ENCODE measurements at places on chromosomes 7 and 10. TPM values are rescaled to one million over a fixed set of nuclear protein-coding genes. Genes with fewer than 3 reads are reported as not detected.

GRCh38 chr10:101000127-101000914 lies 713 bp downstream of the LZTS2 start:
- peaks cover 30% of the 10 kb centered on the region for H3K36me3 ChIP-seq
- H3K4me1 ChIP-seq: peaks cover 81% of the 10 kb centered on the region
- no peaks in the 10 kb centered on the region for H3K27me3 ChIP-seq
- H3K27ac ChIP-seq: peak overlapping the region; percentile 97

DNA sequence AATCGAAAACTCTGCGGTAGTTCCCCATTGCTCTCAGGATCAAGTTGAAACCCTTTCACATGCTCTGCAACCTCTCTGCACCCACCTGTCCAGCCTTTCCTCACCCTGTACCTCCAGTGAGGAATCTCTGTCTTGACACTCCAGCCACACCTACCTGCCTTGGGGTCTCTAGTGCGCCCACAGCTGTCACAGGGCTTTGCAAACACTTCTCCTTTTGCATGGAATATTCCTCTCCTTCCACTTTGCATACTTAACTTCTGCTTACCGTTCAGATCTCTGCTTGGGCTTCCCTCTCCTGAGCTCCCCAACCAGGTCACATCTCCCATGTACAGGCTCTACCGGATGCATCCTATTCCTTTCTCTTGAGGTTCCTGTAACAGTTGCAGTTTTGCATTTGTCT lies 6.6 kb upstream of the ZYX start:
- no peaks in the 10 kb centered on the region for H3K27me3 ChIP-seq
- DNase-seq: no peak
- no peak overlapping the region for H3K27ac ChIP-seq
- H3K36me3 ChIP-seq: no peaks in the 10 kb centered on the region
- H3K4me1 ChIP-seq: peaks cover 11% of the 10 kb centered on the region

DNA sequence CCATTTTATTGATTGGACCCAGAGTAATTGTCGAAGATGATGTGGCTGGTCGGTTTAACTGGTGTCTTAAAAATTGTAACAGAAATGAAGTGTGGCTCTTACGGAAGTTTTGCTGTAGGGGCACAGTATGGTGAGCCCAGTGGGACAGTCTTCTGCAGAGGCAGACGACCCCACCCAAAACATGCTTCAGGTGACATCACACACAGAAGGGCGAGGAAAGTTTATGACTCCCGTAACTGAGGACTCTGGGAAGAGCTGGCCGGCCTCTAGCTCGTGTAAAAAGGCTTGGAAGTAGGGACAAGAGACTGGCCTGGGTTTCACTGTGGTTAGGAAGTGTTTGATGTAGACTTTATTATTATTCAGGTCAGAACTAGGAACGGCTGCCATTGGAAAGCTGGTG lies 73.3 kb downstream of the HTR5A start:
- no peaks in the 10 kb centered on the region for H3K36me3 ChIP-seq
- H3K4me3 ChIP-seq: no peak overlapping the region
- DNase-seq: no peak
- peaks cover 47% of the 10 kb centered on the region for H3K27me3 ChIP-seq
- no peaks in the 10 kb centered on the region for H3K4me1 ChIP-seq

- no peak overlapping the region for H3K27ac ChIP-seq
- no peaks in the 10 kb centered on the region for H3K36me3 ChIP-seq
- DNase-seq: peak; percentile 44
- peaks cover 44% of the 10 kb centered on the region for H3K27me3 ChIP-seq
- H3K4me3 ChIP-seq: no peak overlapping the region
Observed at GRCh38 chr10:122648599-122649428, 50.8 kb downstream of the C10orf120 start.

- peaks cover 5% of the 10 kb centered on the region for H3K4me1 ChIP-seq
- no peak overlapping the region for H3K4me3 ChIP-seq
- no peak for DNase-seq
- peaks cover 18% of the 10 kb centered on the region for H3K36me3 ChIP-seq
- H3K27ac ChIP-seq: no peak overlapping the region
Observed at GRCh38 chr7:75596727-75597614, 104.9 kb downstream of the SPDYE5 start.

GRCh38 chr7:141291541-141291940 lies 217.7 kb downstream of the TMEM178B start:
- DNase-seq: no peak
- H3K27ac ChIP-seq: no peak overlapping the region
- no peaks in the 10 kb centered on the region for H3K27me3 ChIP-seq
- no peaks in the 10 kb centered on the region for H3K4me1 ChIP-seq

DNA sequence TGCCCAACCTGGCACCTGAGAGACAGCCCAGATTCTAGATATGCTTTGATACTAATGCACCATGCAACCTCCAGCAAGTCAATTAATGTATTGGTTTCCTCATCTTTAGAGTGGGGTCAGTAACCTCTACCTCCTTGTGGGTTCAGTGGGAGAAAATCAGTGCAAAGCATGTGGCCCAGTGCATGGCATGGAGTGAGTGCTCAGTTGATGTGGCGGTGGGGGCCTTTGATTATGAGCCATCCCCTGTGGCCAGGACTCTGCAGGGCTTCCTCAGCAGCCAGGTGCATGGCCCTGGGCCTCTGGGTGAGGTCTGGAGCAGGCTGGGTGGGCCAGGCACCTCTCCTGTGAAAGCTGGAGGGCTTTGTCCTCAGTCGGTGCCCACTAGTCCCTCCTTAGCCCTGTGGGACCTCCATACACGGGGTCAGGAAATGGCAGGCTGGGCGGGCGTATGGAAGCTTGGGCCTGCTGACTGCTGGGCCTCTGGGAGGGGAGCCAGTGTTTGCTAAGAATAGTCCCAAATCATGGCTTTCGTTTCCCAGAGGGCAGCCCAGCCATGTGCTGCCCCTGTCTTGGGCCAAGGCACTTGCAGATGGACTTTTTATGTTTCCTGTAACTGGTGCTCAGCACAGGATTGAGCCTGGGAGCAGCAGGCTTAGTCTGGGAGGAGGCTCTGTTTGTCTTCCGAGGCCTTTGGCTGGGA lies 3.4 kb downstream of the PALD1 start:
- peaks cover 17% of the 10 kb centered on the region for H3K27me3 ChIP-seq
- H3K36me3 ChIP-seq: no peaks in the 10 kb centered on the region
- H3K4me3 ChIP-seq: no peak overlapping the region
- no peak for DNase-seq
- peaks cover 34% of the 10 kb centered on the region for H3K4me1 ChIP-seq

DNA sequence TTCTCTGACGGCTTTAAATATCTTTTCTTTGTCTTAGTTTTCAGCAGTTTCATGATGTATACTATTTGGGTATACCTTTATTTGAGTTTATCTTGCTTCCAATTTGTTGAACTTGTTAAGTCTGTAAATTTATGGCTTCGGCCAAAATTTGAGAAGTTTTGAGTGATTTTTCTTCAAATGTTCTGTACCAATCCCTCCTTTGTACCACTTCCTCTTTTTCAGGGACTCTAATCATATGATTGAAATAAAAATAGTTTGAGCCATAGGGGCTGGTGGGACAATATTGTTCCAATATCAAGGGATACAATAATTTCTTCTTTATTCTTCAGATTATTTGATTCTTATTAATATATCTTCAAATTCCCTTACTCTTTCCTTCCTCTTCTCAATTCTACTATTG lies 43.1 kb upstream of the CTTNBP2 start:
- no peaks in the 10 kb centered on the region for H3K4me1 ChIP-seq

DNA sequence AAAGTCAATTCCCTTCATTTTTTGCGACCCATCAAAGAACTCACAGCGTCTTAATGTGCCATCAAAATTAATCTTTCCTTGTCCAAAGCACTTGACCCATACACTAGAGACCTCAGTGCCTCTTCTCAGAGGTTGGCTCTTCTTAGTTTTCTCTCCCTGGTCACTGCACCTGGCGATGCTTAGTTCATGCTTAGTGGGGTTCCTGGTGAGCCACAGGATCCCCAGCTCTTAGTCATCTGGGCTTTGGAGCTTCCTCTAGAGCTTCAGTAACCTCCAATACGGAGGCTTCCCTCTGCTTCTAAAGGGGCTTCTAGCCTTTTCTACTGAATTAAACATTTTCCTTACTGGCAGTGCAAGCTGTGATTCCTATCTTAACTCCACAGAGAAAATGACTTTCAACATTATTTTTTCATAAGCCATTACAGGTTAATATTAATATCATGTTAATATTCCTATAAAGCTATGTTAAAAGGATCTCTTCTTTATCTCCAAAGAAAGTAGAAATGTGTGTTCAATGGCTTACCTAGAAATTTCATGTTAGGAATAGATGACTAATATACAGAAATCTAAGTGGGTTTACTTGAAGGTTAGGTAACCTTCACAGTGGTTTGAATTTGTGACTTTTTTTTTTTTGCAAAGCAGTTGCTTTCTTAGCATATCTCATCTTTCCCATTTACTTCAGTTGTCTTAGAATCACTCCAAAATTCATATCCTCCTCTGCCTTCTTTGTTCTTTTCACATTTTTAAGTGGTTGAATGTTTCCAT lies 295.2 kb downstream of the CAMK1D start:
- H3K4me1 ChIP-seq: no peaks in the 10 kb centered on the region
- H3K27ac ChIP-seq: no peak overlapping the region
- no peak for DNase-seq
- H3K27me3 ChIP-seq: no peaks in the 10 kb centered on the region
- H3K36me3 ChIP-seq: no peaks in the 10 kb centered on the region

- H3K4me3 ChIP-seq: no peak overlapping the region
- no peaks in the 10 kb centered on the region for H3K36me3 ChIP-seq
- no peak overlapping the region for H3K27ac ChIP-seq
- peaks cover 11% of the 10 kb centered on the region for H3K4me1 ChIP-seq
- no peak for DNase-seq
- H3K27me3 ChIP-seq: peaks cover 55% of the 10 kb centered on the region
Observed at GRCh38 chr7:155341463-155341983, 43.8 kb downstream of the INSIG1 start.

GRCh38 chr10:74337330-74338016 lies 186.5 kb downstream of the ADK start:
- no peaks in the 10 kb centered on the region for H3K27me3 ChIP-seq
- H3K36me3 ChIP-seq: no peaks in the 10 kb centered on the region
- DNase-seq: no peak

- H3K4me3 ChIP-seq: no peak overlapping the region
- no peaks in the 10 kb centered on the region for H3K4me1 ChIP-seq
- no peaks in the 10 kb centered on the region for H3K27me3 ChIP-seq
- H3K27ac ChIP-seq: no peak overlapping the region
Observed at GRCh38 chr7:64618785-64619456, 47.0 kb upstream of the ZNF107 start.

GRCh38 chr7:77655356-77655755 lies 40.9 kb upstream of the RSBN1L start:
- H3K27me3 ChIP-seq: no peaks in the 10 kb centered on the region
- no peak overlapping the region for H3K27ac ChIP-seq
- peak; percentile 48 for DNase-seq
- H3K36me3 ChIP-seq: peaks cover 36% of the 10 kb centered on the region

- no peaks in the 10 kb centered on the region for H3K4me1 ChIP-seq
- H3K27me3 ChIP-seq: no peaks in the 10 kb centered on the region
- H3K36me3 ChIP-seq: no peaks in the 10 kb centered on the region
- no peak for DNase-seq
- H3K4me3 ChIP-seq: no peak overlapping the region
- H3K27ac ChIP-seq: no peak overlapping the region
Observed at GRCh38 chr7:12703881-12704280, 16.4 kb downstream of the ARL4A start.

Gene TLX1
- total RNA-seq: not detected

GRCh38 chr10:11013836-11014235 lies 3.8 kb upstream of the CELF2 start:
- peaks cover 4% of the 10 kb centered on the region for H3K4me1 ChIP-seq
- no peak for DNase-seq
- H3K4me3 ChIP-seq: no peak overlapping the region

- DNase-seq: peak; percentile 22
- no peaks in the 10 kb centered on the region for H3K36me3 ChIP-seq
- H3K4me3 ChIP-seq: no peak overlapping the region
- H3K27ac ChIP-seq: no peak overlapping the region
- H3K4me1 ChIP-seq: no peaks in the 10 kb centered on the region
Observed at GRCh38 chr7:34675749-34676374, 17.8 kb downstream of the NPSR1 start.

Gene ERVW-1
- total RNA-seq: not detected

Gene RBP4
- total RNA-seq: 0.92 TPM

DNA sequence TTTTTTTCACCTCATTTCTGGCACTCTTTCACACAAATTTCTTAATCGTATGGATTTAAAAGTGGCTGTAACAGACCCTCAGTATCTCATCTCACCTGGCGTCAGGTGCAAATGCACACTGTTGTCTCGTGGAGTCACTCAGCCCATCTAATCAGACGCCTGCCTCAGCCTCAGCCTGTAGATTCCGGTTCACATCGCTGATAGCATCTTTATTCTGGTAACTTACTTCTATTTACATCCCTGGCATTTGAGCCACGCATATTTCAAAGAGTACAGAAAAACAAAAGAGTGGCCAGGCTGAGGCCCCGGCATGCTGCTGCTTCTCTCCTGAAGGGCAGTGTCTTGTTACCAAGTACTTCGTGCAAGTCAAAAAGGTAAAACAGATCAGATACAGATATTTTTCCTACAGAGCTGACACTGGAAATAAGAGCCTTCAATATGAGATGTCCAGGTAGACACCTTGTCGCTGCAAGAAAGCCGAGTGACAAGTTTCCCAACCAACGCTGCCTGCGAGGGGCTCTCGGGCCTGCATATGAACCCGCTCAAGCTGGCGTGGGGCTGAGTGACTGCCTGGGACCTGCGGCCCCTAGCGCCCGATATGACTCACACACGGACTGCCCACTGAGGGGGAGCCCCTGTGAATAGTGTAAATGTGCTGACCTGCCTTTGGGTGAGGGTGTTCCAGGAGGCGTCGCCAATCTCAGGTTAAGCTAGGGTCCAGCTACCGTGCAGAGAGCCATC lies 4.3 kb downstream of the VIPR2 start:
- no peaks in the 10 kb centered on the region for H3K36me3 ChIP-seq
- no peak overlapping the region for H3K27ac ChIP-seq
- peaks cover 26% of the 10 kb centered on the region for H3K27me3 ChIP-seq
- H3K4me1 ChIP-seq: no peaks in the 10 kb centered on the region
- H3K4me3 ChIP-seq: no peak overlapping the region

DNA sequence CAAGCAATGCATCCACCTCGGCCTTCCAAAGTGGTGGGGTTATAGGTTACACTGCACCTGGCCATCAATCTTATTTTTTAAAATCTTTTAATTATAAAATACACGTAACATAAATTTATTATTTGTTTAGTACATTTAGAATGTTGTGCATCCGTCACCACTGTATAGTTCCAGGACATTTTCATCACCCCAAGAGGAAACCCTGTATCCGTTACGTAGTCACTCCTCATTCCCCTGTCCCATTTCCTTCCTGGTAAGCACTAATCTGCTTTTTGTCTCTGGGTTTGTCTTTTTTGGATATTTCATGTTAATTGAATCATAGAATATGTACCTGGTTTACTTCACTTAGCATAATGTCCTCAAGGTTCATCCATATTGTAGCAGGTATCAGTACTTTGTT lies 51.2 kb downstream of the MAPK8 start:
- no peak for DNase-seq
- peaks cover 18% of the 10 kb centered on the region for H3K4me1 ChIP-seq
- H3K4me3 ChIP-seq: no peak overlapping the region
- no peaks in the 10 kb centered on the region for H3K27me3 ChIP-seq

DNA sequence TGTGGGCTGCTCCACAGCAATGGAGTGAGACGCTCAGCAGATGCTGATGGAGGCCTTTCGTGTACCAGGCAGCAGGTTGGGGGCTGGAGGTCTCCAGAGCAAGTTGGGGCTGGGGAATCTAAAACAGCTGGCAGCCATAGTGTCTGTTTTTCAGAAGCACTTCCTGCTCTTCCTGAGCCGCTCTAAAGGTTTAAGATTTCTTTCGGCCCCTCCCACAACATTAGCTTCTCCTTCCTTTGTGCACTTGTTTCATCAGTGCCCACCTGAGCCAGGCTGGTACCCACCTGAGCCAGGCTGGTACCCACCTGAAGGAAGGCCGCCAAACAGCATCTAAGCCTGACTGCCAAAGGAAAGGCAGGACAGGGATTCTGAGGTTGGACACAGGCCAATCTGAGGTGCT lies 18.4 kb upstream of the WAPL start:
- H3K4me3 ChIP-seq: no peak overlapping the region
- peak; percentile 5 for DNase-seq
- no peak overlapping the region for H3K27ac ChIP-seq
- H3K4me1 ChIP-seq: peaks cover 6% of the 10 kb centered on the region
- H3K27me3 ChIP-seq: peaks cover 13% of the 10 kb centered on the region
